ENCODE measurements at places on chromosomes 16 and 17. TPM values are rescaled to one million over a fixed set of nuclear protein-coding genes. Genes with fewer than 3 reads are reported as not detected.

GRCh38 chr16:67245674-67246080, 1.6 kb downstream of the FHOD1 start:
- no peak for DNase-seq

Gene TPPP3
- 24.9 TPM for total RNA-seq

DNA sequence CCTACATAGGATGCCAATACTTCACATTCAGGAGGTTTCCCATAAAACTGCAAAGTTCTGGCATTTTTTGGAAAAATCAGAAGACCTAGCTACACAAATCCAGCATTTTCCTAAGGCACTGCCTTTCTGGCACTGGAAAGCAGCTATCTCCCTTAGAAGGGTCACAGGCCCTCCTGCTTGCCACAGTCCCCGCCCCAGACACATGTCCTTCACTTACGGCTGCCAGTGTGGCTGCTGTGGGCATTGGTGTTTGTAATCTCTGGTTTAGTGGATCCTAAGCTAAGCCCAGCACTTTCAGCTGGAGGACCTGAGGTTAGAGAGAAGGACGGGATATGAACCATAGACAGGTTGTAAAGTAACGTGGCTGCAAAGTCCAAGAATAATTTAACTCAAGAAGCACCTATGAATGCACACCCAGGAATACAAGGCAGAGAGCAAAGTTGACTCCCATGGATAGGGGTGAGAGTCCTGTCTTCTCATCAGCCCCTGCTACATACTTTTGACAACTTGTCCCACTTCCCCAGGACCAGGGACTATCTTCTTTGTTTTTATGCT, 100.0 kb downstream of the XYLT1 start:
- DNase-seq: no peak

- DNase-seq: no peak
These were observed 187.2 kb downstream of the NTN1 start for GRCh38 chr17:9208381-9209105.

Gene CACNG5
- total RNA-seq: not detected

DNA sequence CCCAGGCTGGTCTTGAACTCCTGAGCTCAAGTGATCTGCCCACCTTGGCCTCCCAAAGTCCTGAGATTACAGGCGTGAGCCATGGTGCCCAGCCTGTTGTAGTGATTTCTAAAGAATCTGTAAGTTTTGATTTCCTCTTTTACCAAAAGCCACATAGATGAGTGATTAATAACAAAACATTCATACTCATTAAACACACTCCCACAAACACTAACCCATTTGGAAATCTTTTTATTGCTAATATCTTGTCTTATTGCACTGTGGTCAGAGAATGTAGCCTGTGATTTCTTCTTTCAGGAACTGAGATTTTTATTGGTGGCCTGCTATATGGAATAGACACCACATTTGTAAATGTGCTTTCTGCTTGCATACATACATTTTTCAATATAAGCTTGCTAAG, 31.6 kb downstream of the MYH10 start:
- no peak for DNase-seq

DNA sequence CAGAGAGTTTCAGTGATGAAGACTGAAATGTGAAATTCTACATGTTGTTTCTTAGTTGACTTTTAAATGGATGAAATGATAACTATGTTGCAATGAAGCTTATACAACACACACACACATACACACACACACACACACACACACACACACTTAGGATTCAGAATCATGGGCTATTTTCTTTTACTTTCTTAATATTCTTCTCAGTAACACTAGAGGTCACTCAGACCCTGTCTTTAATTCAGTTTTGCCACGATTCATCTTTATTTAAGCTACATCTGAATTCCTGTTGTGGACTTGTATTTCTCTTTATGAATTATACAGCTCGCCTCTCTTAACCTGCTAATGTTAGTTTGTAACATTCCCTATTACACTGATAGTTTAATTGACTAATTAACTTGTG, 109.6 kb upstream of the GOT2 start:
- DNase-seq: no peak

- no peak for DNase-seq
These were observed 28.1 kb downstream of the SERPINF1 start for GRCh38 chr17:1789936-1790335.

DNA sequence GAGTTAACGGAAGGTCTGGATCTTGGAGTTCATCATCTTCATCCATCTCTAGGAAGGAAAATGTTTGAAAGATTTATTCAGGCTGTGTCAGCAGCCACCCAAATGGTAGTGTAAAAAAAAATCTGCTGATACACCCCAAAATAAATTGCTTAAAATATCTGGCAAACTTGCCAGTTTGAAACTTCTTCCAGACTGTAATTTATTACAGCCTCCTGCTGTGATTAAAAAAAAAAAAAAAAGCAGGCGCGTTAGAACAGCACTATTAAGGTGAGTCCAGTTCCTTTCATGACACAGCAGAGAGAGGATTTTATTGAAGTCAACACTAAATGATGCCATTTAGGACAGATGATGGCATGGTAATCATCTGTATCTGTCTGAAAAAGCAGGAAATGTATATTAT, 140.6 kb upstream of the CORO6 start:
- no peak for DNase-seq

DNA sequence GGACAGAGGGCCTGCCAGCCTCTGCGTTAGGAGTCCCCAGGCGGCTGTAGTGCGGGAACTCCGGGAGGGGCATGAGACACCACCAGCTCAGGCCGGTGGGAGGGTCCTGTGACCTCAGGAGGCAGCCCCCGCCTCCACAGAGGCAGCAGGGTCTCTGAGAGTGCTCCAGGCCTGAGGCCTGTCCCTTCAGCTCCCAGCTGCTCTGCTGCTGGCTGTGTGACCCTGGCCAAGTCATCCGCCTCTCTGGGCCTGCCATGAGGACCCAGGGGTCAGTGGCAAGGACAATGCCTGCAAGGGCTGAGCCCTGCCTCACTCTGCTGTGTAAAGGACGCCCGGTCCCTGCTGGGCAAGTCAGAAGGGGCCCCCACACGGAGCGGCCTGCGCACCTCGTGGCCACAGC, 27.1 kb upstream of the ZFPM1 start:
- DNase-seq: no peak

Gene SKAP1
- total RNA-seq: 1.1 TPM

- no peak for DNase-seq
These were observed 109.8 kb upstream of the FAM20A start for GRCh38 chr17:68710976-68711375.

Gene CA4
- total RNA-seq: 30.6 TPM

DNA sequence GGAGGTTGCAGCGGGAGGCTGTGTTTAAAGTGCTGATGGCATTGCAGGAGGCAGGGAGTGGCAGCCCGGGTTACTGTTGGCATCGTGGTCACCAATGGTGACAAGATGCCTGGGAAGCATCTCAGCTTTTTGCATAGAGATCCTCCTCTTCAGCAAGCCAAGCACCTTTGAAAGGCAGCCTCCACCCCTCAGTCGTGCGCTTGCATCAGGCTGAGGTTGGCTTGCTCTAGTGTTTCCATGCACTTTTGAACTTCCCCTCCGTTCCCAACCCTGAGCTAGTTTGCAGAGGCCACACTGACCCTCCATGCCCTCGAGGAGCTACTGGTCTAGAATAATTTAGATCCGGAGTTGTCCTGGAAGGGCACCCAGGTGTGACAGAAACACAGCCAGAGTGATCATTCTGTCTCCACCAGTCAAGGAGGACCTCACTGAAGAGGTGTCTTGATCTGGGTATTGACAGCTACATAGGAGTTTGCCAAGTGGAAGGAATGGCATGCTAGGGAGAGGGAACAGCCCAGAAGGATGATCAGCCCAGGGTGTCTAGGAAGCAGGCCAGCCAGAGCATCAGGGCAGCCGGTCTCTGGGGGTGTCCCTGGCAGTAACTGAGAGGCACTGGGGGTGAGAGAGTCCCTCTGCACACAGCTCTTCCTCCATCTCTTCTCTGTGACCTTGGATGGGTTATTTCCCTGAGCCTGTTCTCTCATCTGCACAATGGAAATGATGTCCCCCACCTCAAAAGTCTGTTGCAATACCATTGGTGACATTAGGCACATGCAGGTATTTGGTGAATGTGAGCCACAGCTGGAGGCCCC, 7.7 kb downstream of the BEAN1 start:
- no peak for DNase-seq

DNA sequence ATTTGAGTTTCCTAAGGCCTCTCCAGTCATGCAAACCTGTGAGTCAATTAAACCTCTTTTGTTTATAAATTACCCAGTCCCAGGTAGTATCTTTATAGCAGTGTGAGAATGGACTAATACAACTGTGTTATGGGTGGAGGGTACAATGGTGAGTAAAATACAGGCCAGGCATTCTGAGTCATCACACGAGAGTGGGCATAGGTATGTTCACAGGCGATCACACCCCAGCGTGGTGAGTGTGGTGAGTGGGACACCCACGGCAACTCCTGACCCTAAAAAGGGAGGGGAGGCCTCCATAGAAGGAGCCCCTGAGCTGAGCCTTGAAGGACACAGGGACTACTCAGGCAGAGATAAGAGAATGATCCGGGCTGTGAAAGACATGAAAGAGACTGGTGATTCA, 22.6 kb upstream of the MAPT start:
- no peak for DNase-seq

DNA sequence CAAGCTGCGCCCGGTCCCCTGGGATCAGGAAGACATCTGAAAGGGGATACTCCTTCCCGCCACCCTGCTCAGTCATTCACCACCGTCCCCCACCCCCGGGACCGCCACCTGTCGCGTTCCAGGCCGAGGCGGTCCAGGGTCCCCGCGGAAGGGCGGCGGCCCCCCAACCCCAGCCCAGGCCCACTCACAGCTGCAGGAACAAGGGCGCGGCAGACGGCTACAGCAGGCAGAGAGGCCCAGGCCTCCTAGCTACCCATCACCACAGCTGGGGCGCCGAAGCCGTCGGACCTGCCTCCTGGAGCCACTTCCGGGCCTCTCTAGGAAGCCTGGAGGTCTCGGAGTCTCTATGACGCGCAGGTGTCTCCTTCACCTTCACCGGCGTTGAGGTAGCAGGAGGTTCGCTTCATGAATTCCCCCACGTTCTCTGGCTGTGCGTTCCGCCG, at the start of gene SDR42E1:
TSS of gene SDR42E1 (minus strand) at position 272 of the 443 bp plus-strand sequence. CDS start 10,612 bp downstream, outside the sequence.
- no peak for DNase-seq

Gene MEAK7
- 8.2 TPM for total RNA-seq

Gene CCL16
- total RNA-seq: not detected

GRCh38 chr16:76235426-76235825, 41.8 kb upstream of the CNTNAP4 start:
- DNase-seq: no peak

Gene DRC7
- total RNA-seq: not detected

Gene TP53TG3B
- not detected for total RNA-seq

DNA sequence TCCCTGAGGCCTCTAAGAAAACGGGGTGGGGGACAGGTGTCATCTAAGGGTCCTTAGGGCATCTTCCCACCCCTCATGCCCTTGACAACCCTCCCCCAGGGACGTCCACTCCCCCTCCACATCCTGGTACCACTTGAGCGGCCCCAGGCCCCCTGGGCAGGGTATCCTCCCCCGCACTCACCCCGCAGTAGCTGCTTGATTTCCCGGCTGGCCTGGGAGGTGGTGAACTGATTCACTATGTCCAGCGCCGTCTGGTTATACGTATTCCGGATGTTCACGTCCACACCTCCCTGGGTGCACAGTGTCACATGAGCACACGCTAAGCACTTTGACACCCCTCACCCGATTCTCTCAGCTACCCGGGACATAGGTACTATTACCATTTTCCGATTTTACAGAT, 9.7 kb downstream of the CASKIN2 start:
- DNase-seq: no peak

DNA sequence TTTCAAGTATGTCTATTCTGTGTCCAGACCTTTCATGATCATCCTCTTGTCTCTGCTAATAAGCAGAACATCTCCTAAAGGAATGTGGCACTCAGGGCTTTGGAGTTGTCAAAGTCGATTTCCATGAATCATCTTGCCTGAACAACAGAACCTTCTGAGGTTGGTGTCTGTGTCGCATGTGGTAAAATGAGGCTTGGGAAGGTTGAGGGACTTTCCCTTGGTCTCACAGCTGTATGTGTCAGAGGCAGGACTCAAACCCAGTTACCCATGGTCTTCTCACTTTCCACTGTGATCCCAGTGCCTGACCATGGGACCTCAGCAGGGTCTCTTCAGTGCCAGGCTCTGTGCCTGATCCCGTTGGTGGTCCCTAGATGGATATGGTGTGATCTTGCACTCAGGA, 4.2 kb upstream of the GPRC5B start:
- no peak for DNase-seq

DNA sequence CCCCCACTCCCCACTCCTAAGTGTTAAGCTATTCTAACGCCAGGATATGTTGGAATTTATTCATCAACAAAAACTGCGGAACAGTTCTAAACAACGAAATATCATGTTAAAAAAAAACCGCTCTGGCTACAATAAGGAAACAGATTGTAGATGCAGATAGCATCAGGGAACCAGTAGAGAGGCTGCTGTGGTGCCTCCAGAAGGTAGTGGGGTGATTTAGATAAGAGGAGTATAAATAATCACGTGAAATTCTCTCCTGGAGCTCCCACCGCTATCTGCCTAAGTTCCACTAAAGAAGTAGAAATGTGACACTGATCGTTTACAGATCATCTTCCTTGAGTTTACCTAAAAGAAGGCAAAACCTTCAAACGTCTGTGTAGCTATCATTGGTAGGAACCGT, 8.0 kb downstream of the AHSP start:
- DNase-seq: no peak

DNA sequence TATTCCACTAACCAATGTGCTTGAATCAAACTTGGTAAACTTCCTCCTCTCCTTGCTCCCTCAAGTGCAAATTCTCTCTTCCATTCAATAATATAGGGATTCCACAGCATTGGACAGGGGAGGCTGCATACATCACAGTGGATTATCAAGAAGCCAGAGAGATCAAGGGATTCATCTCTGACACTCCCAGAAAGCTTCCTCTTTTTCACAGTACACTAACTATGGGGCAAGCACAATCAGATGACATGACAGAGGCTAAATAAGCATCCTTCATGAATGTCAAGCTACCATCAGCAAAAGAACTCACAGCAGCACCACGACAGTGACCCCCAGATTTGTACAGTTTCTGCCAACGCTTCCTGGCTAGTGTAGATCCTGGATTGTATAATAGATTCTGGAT, 178.4 kb upstream of the C17orf78 start:
- DNase-seq: no peak
